AG09309 (cell line): ENCODE measurements at places on chromosomes 12 and 14.

GRCh38 chr14:39266525-39266870 is 32.8 kb downstream of the MIA2 start:
- DNase-seq: no peak

GRCh38 chr12:21940549-21941505 is at the start of gene ABCC9:
ABCC9 (minus strand) TSS chr12:21941426; CDS start chr12:21936674, 4,752 bp downstream.
- no peak for DNase-seq

DNA sequence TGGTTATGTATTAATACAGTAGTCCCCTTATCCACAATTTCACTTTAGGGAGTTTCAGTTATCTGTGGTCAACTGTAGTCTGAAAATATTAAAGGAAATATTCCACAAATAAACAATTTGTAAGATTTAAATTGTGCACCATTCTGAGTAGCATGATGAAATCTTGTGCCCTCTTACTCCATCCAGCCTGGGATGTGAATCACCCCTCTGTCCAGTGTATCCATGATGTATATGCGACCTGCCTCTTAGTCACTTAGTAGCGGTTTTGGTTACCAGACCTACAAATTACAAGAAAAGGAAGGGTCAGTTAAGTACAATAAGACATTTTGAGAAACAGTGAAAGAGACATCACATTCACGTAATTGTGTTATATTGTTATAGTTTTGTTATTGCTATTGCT is 39.9 kb upstream of the MDGA2 start:
- DNase-seq: no peak

DNA sequence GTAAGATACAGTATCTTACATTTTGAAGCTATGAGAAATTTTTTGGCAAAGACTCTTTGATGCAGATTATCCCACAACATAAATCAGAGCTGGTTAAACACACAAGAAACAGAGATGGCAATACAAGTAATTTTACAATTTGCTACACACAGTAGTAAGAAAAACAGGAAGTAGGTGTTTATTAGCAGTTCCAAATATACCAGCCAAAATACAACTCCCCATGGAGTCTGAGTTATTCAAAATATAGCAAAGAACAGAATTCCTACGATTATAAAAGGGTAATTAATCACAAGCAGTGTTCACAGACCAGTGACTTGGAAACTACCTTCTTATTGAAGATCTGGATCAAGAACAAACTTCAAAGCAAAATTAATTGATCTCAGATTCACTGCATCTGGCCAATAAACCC is 83.9 kb downstream of the BMP4 start:
- no peak for DNase-seq

DNA sequence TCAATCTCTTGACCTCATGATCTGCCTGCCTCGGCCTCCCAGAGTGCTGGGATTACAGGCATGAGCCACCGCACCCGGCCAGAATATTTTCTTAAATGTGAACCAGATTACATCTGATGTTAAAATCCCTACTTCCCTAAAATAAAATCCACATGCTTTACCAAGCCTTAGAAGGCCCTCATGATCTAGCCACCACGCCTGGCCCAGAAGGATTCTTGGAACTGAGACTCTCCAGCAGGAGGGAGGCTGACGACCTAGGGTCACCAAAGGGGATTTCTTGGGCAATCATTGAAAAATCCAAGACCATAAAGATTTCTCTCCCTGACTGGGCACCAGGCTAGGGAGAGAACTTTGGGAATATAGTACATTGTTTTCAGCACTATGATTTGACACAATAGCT is 25.2 kb upstream of the RASSF3 start:
- no peak for DNase-seq

GRCh38 chr14:54882521-54882920 is 20.1 kb downstream of the GCH1 start:
- no peak for DNase-seq

DNA sequence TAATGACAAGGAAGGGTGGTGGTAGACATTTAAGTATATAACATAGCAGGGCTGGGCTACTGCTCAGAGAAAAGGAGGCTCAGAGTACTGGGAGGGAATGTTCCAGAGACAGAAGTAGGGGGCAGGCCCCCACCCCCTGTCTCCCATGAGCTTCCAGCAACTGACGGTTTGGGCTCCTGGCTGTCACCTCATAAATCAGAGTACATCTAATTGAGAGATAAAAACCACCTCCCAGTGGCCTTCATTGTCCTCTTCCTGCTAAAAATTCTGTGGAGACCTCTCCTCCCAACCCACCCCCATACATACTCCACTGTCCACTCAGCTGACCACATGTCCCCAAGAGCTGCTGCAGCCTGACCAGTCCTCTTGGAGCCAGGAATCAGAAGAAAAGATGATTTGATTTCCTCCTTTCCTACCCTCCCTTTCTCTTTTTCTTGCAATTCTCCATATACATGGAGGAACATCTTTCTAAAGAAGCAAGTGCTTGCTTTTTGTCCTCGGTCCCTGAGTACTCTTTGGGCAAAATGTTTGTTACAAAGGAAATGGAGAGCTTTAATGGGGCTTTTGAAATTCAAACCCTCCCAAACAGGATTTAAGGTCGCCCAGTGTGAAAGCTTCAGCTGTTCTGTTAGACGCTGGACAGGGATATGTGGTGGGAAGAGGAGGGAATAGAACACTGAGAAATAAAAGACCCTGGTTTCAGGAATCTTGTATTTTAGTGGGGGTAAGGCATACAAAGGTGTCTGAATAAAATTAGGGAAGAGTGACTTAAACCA is 16.4 kb upstream of the KCNA5 start:
- no peak for DNase-seq

DNA sequence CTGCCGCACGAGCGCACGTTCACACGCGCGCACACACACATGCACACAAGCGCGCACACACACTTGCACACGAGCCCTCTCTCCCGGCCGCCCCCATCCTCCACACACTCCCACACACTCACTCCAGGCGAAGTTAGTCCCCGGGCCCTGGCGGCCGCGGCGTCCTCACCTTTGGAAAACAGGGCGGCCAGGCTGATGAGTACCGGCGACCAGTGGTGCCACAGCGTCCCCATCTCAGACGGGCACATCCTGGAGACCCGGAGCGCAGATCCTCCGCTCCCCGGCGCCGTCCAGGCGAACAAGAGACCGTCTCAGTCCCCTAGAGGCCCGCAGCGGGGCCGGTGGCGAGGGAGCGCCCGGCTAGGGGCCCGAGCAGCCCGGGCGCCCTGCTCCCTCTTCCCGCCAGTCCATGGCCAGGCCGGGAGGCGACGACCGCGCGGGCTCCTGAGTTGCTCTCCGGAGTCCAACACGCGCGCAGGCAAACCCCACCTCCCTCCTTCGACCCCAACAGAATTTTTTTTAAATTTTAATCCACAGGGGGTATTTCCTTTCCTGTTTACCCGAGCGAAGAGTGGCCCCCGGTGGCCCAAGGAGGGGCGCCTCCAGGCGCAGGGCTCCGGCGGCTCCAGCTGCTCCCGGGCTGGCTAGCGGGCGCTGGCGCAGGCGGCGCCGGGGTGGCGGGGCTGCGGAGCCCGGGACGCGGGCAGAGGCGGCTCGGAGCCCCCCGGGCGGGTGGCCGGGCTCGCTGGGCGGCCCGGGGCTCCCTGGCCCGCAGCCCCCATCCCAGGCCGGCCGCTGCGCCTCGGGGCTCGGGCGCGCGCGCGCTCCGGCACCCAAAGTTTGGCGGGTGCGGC is 506 bp downstream of the TMEM132D start:
- DNase-seq: no peak

- DNase-seq: no peak
Observed at GRCh38 chr12:57896115-57896433, 45.3 kb upstream of the ATP23 start.

DNA sequence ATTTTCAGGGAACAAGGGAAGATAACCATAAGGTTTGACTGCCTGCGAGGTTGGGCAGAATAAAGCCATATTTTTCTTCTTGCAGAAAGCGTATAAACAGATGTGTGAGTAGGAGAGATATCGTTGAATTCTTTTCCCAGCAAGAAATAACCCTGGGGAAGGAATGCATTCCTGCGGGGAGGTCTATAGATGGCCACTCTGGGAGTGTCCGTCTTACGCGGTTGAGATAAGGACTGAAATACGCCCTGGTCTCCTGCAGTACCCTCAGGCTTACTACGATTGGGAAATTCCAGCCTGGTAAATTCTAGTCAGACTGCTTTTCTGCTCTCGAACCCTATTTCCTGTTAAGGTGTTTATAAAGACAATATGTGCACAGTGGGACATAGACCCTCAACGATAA is 225.0 kb downstream of the LRIG3 start:
- DNase-seq: no peak

- DNase-seq: no peak
Observed at GRCh38 chr14:104908303-104908702, 16.4 kb upstream of the PLD4 start.

GRCh38 chr14:31937730-31938346 is 139.3 kb upstream of the ARHGAP5 start:
- no peak for DNase-seq

GRCh38 chr12:11166300-11166699 is 4.7 kb upstream of the SMIM10L1 start:
- no peak for DNase-seq

GRCh38 chr14:99472937-99473336 is 7.7 kb downstream of the SETD3 start:
- no peak for DNase-seq

- DNase-seq: no peak
Observed at GRCh38 chr12:71626098-71626497, 37.5 kb downstream of the ZFC3H1 start.

GRCh38 chr12:109729801-109730200 is 16.2 kb downstream of the FAM222A start:
- DNase-seq: no peak

DNA sequence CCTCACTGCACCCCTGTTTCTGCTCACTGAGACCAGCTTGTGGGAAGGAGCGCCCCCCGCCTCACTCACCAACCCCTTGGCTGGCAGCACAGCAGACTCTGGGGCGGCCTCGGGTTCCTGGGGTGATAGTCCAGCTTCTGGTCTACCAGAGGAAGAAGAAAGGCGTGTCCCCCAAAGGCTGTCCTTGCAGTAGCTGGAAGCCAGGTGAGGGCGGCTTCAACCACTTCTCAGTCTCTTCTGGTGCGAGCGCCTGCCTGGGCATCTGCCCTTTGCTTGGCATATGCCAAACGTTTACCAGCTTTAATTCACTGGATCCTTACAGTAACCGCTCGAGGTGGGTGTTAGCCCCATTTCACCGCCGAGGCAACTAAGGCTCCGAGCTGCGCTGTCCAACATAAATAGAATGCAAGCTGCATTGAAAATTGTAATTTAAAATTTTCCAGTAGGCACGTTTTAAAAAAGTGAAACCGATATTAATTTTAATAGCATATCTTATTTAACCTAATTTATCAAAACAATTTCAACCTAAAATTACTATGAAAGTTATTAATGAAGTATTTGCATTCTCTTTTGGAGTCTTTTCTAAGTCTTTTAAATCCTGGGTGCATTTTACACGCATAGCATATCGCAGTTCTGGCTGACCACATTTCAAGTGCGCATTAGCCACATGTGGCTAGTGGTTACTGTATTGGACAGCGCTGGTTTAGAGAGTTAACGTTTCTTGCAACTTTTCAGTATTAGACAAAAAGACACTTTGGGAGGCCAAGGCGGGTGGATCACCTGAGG is 872 bp downstream of the FAM177A1 start:
- no peak for DNase-seq

DNA sequence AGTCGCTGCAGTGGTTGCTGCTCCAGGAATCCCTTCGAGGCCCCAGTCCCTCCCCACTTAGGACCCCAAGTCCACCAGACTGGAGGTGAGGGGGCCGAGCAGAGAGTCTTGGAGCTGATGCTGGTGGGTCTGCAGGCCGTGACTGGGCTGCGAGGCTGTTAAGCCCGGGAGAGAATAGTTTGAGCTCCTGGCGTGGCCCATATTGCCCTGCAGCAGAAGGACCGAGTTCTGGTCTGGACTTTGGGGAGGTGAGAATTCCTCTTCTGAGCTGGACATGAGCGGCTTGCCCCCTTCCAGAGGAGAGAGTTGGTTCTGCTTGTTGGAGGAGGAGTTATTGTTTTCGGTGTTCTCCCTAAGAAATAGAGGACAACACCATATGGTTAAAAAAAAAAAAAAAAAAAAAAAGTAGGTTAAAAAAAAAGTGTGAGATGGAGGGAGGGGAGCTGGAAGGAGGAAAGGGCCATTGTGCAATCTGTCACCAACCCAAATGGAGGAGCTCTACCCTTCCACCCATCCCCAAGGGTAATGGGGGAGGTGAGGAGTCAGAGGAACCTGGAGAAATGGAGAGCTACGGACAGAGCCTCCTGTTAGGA is 3.0 kb downstream of the SIX1 start:
- no peak for DNase-seq

GRCh38 chr12:78088391-78088832 is 257.7 kb downstream of the NAV3 start:
- DNase-seq: no peak

DNA sequence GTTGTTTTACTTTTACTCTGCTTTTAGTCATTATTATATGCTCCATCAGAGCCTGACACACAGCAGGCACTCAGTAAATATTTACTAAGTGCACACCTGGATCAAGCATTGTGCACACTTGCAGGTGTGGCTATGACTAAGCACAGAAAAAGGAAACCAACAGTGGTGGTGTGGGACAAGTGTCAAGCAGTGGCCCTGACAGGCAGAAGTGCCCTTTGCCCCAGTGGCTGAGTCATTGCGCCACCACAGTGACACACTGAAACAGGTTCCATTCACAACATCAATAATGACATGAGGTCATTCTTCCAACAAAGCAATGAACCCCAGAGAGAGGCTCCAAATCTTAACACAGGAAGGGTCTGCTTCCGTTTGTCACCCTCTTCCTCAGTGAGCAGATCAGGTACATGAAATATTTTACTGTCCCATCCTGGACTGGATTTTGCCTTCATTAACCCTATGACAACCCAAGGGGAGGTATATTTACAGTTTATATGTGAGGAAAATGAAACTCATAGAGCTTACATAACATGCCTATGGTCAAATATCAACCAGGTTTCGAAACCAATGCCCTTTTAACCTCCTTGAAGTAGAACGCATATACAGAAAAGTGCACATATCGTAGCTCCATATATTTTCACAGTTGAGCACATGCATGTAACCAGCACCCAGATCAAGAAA is 82.6 kb upstream of the GTF2A1 start:
- DNase-seq: no peak

GRCh38 chr12:69338936-69339335 is 9.2 kb upstream of the LYZ start:
- no peak for DNase-seq

GRCh38 chr14:101120641-101121507 is 217.4 kb upstream of the RTL1 start:
- no peak for DNase-seq

- no peak for DNase-seq
Observed at GRCh38 chr14:22836301-22837113, at the start of gene MMP14. MMP14 (plus strand) TSS chr14:22836585; CDS start chr14:22836818, 233 bp downstream.

DNA sequence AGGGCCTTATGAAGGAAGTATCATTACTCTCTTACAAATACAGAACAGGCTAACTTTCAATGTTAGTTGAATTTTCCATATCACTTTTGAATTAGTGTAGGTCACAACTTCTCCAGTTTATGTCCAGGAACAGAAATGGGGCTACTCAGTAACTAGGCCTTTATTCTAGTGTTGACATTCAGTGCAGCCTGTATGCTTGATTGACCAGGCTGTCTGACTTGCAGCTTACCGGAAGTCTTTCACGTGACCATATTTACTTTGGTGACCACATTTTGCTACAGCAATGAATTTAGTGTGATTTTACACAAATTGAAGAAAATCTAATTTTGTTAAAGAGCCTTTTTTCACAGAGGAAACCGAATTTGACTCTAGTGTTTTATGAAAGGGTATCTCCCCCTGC is 12.4 kb downstream of the MTERF2 start:
- no peak for DNase-seq
